Naive thymus-derived CD4-positive, alpha-beta T cell (primary cell): ENCODE measurements at places on chromosomes 6 and 20. TPM values are rescaled to one million over a fixed set of nuclear protein-coding genes. Genes with fewer than 3 reads are reported as not detected.

- DNase-seq = no peak
Measured at GRCh38 chr6:133240511-133241085, 559 bp upstream of the EYA4 start.

- DNase-seq = peak; percentile 38
Measured at GRCh38 chr6:135182071-135183001, 1.2 kb downstream of the MYB start.

- no peak for DNase-seq
Measured at GRCh38 chr20:51634877-51635276, 92.4 kb upstream of the NFATC2 start.

Gene C20orf202
- polyA plus RNA-seq = not detected
